ENCODE measurements at places on chromosomes 11 and 22.

DNA sequence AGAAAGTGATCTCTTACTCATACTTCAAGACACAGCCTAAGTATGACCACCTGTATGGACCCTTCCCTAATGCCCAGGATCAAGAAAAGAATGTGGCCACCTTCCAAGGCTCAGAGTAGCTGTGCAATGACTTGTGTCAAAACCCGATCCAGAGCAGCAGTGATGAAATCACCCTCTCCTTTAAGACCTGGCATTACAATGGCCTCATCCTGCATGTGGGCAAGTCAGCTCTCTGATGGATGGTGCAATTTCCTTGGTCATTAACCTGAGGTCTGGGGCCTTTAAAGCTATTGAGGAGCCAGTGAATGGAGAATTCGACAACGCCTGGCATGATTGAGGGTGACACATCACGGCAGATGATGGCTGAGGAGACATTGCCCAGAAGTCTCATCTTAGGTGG, 9.1 kb upstream of the TUBA8 start:
- DNase-seq = no peak

- no peak for DNase-seq
Measured at GRCh38 chr22:31049815-31050420, 31.2 kb upstream of the SMTN start.

- peak; percentile 11 for DNase-seq
Measured at GRCh38 chr22:45203150-45203951, 37.3 kb downstream of the KIAA0930 start.

DNA sequence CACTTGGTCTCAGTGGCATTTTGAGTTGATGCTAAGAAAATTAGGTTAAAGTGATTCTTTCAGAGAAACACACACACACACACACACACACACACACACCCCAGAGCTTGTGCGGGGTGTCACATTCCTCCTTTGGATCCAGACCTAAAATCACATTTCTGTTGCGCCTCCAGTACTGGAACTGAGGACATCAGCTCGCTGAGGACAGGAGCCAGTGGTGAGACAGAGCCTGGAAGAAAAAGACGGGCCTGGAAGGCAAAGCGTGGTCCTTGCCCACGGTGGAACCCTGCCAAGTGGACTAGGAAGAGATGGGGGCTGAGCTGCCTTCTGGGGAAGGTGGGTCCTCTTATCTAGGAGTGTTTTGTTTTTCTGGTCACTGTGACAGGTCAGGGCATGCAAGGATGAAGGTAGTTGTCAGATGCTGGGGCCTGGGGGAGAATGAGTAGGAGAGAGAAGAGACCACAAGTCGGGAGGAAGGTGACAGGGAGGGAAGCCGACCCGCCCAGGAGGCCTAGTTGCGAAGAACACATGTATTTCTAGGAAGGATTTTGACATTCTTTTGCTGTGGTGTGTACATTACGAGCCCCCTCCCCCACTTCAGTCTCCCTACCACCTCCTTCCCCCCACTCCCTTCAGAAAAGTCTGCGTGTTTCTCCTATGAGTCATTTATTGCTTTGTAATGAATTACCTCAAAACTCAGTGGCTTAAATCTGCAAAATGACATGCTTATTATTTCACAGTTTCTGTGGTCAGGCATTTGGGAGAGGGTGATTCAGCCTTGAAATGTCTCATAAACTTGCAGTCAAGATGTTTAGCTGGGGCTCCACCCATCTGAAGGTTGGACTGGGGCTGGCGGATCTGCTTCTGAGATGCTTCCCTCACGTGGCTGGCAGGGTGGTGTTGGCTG, 4.8 kb upstream of the ELFN2 start:
- DNase-seq = no peak

- no peak for DNase-seq
Measured at GRCh38 chr11:126874276-126874675, 126.3 kb downstream of the KIRREL3 start.

- no peak for DNase-seq
Measured at GRCh38 chr11:34030382-34030781, 21.1 kb upstream of the CAPRIN1 start.

DNA sequence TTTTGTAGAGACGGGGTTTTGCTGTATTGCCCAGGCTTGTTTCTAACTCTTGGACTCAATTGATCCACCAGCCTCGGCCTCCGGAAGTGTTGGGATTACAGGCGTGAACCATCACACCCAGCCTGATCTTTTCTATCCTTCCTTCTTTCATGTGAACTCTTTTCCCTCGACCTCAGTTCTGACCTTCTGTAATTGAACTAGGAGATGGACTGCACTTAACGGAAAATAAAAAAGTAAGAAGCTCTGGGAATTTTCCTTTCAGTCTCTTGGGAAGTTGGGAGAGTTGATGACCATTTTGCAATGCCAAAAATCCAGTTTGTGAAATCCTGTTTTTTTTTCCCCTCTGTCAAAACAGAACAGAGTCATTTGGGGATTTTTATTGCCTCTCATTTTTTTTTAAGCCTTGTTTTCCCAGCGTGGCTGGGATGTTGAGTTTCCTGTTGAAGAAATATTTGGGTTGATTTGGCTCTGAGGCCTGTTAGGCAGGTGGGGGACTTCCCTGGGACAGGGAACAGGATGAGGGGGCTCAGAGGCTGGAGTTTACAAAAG, 26.9 kb upstream of the CYB5R3 start:
- no peak for DNase-seq

- DNase-seq = no peak
Measured at GRCh38 chr11:1360835-1361357, 28.8 kb upstream of the BRSK2 start.

DNA sequence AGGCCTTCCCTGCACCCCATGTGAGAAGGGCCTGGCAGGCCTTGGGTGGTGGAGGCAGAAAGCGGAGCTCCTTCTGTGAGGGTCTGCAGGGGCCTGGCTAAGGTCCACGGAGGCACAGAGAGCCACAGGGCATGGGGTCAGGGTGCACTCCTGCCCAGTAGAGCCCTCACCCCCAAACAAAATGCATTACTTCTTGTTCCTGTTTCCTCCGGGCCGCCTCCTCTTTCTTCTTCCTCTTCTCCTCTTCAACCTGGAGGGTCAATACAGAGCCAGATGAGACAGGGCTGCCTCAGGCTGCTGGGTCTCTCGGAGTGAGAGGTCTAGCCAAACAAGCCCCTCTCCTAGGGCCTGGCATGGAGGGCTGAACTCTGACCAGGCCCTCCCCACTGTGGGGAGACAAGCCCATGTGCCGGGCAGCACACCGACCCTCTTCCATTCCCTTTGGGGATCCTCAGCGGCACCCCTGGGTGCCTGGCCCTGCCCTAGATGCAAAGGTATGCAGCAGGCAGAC, 10.3 kb upstream of the NAP1L4 start:
- no peak for DNase-seq

- DNase-seq = no peak
Measured at GRCh38 chr22:24289114-24289513, 18.5 kb downstream of the SPECC1L start.

DNA sequence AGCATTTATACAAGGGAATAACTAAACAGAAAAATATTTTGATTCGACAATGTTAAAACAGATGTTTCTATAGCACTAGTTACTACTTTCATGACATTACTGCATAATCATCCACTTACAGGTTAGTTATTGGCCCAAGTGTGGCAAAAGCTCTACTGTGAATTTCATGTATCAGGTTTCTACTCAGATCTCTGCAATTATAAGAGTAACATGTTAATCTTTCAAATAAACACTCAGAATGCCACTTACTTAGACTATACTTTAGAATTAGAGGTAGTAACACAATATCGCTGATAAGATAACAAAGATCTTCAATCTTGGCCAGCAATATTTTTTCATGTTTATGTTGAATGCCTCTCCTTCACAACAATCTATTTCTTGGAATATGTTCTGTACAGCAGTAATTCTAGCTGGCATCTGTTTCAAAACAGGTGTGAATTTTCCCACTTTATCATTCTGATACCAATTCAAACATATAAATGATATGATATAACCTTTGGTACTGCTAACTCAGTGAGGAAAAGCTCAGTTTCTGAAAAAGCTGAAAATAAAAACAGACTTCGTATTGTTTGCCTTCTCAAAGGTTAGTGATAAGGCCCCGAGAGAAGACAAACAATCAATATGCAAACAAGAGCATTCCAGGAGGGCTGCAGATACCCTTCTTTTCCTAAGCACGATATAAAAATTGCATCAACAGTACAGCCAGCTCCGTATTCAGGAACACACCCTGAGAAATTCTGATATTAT, 11.0 kb upstream of the CCDC34 start:
- no peak for DNase-seq

GRCh38 chr11:64720640-64721358, 2.2 kb downstream of the NRXN2 start:
- DNase-seq = peak; percentile 43

DNA sequence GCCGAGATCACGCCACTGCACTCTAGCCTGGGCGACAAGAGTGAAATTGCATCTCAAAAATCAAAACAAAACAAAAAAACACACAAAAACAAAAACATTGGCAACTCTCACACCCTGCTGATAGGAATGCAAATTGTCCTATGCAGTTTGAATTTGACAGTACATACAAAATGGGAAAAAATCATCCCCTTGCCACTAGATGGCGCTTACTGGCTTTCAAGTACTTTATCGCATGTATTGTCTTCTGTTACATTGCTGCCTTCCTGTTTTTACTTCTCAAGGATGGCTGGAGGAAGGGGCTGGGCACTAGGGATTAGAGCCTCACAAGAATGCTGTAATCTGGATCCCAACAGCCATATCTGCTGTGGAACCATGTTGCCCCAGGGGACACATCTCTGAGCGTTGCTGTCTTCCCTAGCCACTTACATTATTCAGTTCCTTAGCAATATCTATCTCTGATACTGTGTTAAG, 59.4 kb upstream of the A4GALT start:
- DNase-seq = peak; percentile 66

DNA sequence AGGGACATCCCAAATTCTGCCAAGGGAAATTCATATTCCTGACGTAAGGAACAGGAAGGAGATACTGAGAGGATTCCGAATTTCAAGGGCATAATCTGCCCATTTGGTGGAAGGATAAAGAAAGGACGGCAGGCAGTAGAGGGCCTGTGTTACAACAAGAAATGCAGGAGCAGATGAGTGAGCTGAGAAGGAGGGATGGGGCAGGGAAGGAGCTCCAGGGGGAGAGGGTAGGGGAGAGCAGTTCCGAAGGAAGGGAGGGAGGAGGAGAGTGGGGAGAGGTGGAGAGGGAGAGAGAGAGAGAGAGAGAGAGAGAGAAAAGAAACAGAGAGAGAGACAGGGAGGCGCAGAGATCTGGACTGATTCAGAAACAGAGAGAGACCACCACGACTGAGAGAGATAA, 843 bp downstream of the OPCML start:
- no peak for DNase-seq

DNA sequence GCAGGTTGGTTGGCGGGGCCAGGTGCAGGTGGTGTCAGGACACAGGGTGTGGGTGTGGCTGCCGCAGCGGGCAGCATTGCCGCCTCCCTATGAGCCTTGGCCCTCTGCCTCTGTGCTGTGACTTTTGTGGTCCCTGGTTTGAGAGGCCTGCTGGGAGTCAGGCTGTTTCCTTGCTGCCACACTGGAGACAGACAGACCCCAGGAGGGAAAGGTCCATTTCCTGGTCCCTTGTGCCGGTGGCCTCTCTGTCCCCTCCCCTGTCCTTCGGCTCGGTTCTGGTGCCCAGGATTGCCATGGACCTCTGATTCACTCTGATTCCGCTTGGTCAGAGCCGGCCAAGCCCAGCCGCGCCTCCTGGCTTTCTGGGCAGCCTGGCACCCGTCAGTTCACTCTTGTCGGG, 196.9 kb downstream of the TBC1D22A start:
- no peak for DNase-seq

- no peak for DNase-seq
Measured at GRCh38 chr11:4763096-4763495, 6.6 kb downstream of the OR51F1 start.

- DNase-seq = no peak
Measured at GRCh38 chr11:29432719-29433325, 584.0 kb downstream of the KCNA4 start.

DNA sequence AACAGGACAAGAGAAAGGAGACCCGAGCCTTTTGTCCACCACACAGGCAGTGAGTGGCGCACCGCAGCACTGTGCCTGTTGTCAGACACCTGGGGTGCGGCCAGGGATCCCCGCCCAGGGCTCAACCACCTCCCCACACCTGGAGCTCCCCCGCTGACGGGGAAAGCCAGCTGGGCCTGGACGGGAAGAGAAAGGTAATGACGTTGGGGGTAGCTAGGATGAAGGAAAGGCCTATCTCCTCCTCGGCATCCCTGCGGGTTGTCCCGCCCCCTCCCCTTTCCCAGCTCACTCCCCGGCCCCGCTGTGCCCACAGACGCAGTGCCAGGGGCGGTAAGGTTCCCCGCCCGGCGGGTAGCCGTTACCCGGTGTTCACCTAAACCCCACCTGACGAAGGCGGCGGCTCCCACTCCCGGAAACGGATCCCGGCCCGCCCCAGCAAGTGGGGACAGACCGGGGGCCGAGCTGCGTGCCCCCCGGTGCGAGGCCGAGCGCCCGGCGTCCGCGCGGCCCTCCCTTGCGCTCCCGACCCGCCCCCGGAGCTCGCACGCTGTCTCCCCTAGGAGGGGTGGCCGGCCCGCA, 495 bp downstream of the HYOU1 start:
- peak; percentile 51 for DNase-seq

- no peak for DNase-seq
Measured at GRCh38 chr11:87022254-87022653, 15.5 kb upstream of the TMEM135 start.

DNA sequence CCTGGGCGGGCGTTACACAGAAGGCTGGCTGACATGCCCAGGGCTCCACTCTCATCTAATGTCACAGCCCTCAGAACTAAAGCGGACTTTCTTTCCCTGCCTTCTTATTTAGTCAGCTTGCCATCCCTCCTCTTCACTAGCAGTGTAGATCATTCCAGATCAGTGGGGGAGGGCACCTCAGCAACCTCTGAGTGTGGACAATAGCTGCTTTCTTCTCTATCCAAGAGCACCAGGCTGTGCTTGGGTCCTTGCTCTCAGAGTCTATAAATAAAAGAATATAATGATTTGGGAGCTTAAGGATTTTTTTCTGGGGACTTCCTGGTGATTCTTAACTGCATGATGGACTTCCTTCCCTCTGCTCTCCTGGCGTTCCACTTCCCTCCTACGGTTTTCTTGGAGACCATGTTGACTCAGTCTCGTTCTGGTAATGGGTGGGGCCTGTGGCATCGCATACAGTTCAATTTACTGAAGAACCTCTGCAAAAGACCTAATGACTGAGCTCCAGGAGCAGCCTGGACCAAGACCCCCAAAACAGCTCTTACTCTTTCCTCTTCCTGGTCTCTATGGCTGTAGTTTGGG, 2.9 kb upstream of the HMBS start:
- DNase-seq = no peak

GRCh38 chr11:126482586-126483108, 127.2 kb downstream of the ST3GAL4 start:
- no peak for DNase-seq

- no peak for DNase-seq
Measured at GRCh38 chr22:31629741-31630184, 32.3 kb downstream of the PISD start.

DNA sequence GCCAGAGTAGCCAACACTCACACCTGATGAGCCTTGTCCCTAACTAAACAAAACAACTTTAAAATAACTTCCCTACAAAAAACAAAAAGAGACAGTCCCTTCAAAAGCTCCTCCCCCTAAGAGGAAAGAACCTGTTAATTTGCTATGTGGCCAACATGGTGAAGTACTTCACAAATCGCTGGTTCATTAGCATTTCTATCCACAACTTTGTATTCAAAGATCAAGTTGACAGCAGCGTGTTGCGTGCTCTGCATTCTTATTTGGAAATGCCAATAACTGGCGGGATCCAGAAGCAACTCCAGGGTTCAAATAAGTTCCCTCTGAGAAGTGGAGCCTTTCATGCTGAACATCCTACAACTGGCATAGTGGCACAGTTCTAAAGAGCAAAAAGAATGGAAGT, 48.6 kb downstream of the CADM1 start:
- no peak for DNase-seq

GRCh38 chr11:95575517-95575916, 214.1 kb downstream of the FAM76B start:
- DNase-seq = no peak

Data from dorsolateral prefrontal cortex (tissue), 122 donors.